ENCODE measurements at places on chromosomes 3 and 15.

- DNase-seq, result no peak
Measured at GRCh38 chr15:27043770-27044169, 72.8 kb downstream of the GABRG3 start.

DNA sequence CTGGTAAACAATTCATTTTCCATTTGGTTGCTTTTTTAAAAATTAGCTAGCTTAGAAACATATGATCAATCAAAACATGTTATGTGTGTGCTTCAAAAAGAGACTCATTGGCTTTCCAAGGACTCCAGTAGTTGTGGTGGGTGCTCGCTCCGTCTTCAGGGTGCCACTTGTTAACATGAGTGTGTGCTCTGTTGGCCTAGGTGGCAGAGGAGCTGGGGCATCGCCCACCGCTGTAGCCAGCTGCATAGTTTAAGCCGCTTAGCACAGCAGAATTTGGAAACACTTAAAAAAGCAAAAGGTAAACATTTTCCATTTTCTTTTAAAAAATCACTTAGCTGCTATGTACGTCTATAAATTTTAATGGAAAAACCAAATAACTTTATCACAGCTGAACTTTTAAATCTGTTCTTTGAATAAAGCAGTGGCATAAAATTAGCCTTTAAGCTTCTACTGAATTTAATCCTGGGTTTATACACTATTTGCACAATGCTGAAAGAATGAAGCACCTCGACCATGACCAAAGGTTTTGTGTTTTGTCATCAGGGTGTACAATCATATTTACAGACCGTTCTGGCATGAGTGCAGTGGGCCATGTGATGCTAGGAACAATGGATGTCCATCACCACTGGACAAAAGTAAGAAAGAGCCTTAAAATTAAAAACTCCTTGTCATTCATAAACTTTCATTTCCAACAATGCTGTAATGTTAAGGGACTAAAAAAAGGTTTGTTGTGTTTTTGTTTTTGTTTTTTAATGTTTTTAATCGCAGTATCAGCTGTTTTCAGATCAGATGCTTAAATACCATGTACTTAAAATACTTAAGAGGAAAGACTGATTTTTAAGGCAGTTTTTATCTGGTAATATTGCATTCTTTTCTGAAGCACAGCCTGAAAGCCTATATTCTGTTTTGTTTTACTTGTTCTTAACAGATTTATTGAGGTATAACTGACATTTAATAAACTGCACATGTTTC lies 57.9 kb downstream of the TCAIM start:
- DNase-seq, result no peak

DNA sequence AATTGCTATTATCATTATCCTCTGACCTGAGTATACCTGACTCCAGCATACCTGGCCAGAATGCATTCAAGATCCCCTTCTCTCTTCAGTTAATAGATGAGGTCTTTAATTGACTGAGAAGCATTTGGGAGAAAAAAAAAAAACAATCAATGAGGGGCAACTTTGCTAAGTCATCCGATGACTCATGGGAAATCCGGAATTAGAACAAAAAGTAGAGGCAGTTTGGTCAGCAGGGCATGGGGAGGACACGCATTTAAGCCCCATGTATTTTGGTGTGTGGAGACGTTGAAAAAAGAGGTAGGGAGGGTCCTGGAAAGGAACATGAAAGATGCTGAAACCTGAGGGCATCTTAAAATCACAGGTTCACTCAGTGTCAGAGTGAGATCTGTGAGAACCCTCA lies 256.2 kb downstream of the RORA start:
- no peak for DNase-seq

GRCh38 chr15:61155741-61156700 lies 73.1 kb downstream of the RORA start:
- no peak for DNase-seq

DNA sequence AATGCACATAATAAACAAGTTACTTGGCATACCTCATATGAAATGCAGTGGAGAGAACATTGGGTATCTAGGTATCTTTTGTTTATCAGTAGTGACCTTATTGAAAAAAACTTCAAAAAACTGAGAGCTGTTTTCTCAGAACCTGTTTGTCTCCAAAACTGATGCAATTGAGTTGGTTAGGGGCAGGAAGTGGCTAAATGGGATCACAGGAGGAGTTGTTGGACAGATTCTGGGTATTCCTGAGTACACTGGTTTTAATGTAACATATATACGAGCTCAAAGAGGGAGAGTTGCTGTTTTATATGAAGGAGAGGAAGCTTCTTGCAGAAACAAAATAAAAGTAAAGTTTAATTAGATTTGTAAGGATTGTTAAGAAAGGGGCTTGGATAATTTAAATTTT lies 159.5 kb downstream of the C3orf70 start:
- no peak for DNase-seq

- DNase-seq, result no peak
Measured at GRCh38 chr15:39434751-39435238, 146.1 kb upstream of the THBS1 start.

DNA sequence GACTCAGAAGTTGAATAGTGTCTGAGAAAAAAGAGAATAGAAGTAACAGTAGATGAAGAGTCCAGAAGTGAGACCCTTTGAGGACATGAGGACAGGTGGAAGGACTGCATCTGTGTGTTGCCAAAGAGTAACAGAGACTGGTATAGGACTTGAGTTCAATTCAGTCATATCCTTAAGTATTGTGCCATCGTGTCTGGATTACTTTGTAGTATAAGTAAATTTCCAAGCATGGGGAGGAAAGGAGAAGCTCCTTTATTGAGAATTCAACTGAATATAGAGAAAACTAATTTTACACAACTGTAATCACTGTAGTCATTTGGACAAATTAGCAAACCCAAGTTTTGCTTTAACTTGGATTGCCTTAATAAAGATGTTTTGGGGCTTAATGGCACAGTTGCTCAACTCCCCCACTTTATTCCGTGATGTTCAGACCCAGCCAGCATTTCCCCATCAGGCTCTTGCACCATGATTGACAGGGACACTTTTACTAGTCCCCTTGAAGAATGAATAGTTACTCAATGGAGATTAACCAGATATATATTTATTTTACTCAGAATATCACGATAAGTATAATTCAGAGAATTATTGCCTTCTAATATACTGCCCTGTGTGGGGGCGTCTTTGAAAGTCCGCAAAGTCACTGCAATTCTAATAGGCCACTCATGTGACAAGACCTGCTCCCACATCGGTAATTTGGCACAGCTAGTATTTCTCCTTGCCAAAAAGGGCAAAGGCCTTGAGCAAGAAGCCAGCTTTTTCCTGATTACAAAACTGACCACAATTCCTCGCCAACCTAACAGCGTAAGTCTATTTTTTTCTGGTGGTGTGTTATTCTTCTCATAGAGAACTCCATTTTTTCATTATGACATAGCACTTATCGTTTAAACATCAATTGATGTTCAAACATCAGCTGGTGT lies 61.3 kb downstream of the PPARG start:
- DNase-seq, result no peak

DNA sequence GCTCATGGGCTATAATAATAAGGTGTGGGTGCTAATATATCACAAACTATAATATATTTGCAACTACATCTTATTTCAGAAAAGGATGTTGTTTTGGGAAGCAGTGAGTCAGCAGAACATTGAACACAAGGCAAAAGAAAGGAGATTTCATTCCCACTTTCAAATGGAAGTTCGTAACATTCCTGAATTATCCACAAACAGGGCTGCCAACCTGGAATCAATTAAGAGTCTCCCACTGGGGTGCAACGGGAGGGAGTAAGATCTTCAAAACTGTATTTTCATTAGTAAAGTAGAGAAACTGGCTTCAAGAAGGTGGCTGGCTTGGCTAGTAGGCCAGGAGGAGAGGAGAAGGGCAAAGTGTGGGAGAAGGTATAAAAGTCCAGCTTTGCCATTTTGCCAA lies 479.6 kb downstream of the CNTN3 start:
- DNase-seq, result no peak
